NCI-H1436 (cell line): ENCODE measurements at places on chromosomes 2 and 18.

- no peak for DNase-seq
Observed at GRCh38 chr2:144595686-144596072, 75.8 kb upstream of the ZEB2 start.

DNA sequence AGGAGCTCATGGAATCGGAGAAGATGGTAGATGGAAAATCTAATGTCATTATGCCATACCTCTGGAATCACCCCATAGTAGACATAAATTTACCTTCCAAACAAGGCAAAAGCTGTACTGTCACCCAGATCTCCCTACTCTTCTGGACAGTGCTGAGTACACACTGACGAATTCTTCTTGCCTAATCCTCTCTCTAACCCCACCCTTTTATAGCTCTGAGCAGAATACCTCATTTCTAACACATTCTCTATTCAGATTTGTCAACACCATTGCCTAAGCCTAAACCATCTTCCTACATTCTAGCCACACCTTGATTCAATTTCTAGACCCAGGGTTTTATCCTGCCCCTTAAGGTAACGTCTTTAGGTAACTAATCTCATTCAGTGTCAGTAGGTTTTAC lies 321.0 kb upstream of the NRP2 start:
- DNase-seq = no peak

DNA sequence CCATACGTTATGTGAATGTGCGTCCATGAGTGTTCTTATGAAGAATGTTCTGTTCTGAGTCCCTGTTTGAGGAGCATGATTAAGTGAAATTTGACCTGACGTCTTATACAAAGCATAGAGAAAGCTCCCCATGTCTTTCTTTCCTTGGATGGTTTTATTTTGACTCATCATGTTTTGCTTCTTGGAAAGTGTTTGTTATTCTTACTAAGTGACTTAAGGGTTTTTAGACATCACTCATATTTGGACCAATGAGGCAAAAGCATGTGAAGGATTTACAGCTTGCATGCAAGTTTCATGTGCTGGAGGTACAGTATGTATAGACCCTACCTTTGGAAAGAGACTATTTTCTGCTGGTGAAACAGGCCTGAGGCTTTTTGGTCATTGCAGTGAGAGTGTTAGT lies 33.5 kb upstream of the ZEB2 start:
- no peak for DNase-seq

- DNase-seq = no peak
Observed at GRCh38 chr18:13454363-13455150, 236.0 kb downstream of the LDLRAD4 start.

GRCh38 chr18:40962784-40963183 lies 992.2 kb upstream of the PIK3C3 start:
- DNase-seq = no peak

DNA sequence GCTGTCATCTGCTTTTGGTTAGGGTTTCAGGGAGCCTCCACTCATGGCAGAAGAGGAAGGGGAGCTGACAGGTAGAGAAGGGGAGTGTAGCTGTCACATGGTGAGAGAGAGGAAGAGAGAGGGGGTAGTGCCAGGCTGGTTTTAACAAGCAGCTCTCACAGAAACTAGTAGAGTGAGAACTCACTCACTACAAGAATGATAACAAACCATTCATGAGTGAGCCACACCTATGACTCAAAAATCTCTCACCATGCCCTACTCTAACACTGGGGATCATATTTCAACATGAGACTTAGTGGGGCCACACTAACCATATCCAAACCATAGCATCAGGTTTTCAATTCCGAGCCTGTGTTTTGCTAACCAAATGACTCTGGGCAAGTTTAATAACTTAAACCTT lies 274.9 kb upstream of the VWC2L start:
- DNase-seq = no peak

DNA sequence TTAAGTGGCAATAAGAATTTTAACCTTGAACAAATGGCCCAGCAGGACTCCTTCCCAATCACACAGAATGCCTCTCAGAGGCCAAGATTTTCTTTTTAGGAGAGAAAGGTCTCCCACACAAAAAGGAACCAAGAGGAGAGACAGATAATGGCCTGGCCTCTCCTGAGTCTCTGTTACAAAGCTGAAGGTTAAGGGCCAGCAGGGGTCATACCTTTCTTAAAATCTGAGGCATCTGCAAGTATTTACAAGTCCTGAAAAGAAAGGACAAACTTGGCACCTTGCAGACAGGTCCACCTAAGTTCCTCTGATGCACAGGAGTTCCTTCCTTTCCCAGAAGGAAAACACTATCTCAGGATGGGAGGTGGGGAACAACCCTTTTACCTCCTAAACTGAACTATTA lies 142.3 kb downstream of the TMEM163 start:
- DNase-seq = no peak

- DNase-seq = no peak
Observed at GRCh38 chr18:63062246-63062645, 257.3 kb downstream of the BCL2 start.

GRCh38 chr2:70789304-70790135 lies 923 bp downstream of the FIGLA start:
- DNase-seq = peak; percentile 41

GRCh38 chr2:230324503-230324902 lies 2.5 kb upstream of the SP140L start:
- no peak for DNase-seq

DNA sequence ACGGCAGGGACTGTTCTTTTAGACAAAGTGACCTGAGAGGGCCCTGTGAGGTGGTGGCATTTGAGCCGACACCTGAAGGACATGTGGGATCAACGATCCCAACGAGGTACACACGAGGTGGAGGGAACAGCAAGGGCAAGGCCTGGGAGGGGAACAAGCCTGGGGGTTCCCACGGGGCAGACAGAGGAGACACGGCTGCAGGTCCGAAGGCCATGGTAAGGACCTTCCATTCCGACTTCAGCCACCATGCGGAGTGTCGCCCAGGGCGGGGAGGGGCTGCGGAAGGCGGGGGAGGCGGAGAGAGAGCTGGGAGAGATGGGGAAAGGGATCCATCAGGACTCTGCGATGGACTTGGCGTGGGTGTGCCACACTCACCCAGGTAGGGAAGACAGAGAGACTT lies 151.8 kb downstream of the HDAC4 start:
- no peak for DNase-seq

GRCh38 chr18:40874233-40874632 lies 1080.8 kb upstream of the PIK3C3 start:
- no peak for DNase-seq

DNA sequence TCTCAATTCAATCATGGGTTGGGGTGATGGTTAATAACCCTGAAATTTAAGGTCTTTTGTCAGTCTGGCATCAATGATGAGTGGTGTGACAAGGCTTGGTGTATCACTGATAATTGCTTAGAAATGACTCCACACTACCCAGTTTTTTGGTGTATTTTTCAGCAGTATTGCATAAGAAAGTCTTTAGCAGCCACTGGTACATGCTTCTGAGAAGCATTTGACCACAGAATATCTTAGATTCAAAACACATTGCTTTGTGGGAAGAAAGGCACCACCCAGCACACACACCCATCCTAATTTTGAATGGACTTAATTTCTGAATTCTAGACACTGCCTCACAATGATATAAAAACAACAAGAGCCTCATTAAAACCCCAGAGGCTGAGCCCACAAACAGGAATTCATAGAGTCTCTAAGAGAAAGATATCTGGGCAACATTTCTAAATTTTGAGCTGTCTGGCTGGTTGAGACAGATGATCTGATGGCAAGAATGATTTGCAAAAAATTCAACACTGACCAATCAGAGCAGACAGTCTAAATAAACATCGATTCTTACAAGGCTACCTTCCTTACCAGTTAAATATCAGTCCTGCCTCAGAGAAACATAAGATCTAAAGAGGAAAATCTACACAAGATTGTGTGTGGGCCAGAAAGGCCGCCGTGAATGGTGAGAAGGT lies 114.7 kb upstream of the CYP1B1 start:
- no peak for DNase-seq

DNA sequence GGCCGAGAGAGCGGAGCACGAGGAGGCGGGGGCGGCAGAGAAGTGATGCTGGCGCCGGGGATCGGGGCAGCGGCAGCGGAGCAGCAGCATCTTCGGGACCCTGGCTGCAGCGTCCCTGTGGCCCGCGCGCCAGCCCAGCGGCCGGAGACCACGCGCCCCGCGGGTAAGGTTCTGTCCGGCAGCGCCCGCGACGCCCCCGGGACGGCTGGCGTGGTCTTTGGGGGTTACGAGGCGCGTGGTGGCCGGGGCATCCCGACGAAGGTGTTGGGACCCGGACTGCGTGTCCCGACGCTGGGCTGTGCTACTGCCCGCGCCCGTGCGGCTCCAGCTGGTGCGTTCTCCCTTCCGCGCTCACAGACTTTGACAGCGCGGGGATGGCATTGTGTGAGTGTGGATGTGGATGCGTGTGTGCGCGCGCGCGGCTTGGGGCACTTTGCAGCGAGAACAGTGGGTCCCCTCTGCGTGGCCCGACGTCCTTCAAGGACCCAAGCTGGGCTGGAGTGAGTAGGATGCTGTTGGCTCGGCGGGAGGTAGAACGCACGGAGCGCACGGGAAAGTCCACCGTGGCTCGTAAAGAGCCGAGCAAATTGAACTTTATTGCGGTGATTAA lies 405.0 kb downstream of the XIRP2 start:
- DNase-seq = peak; percentile 19

- no peak for DNase-seq
Observed at GRCh38 chr2:10883801-10884478, 27.8 kb upstream of the KCNF1 start.

- no peak for DNase-seq
Observed at GRCh38 chr2:27021253-27022049, 11.3 kb upstream of the TMEM214 start.
